ENCODE measurements at places on chromosomes 5 and 9.

DNA sequence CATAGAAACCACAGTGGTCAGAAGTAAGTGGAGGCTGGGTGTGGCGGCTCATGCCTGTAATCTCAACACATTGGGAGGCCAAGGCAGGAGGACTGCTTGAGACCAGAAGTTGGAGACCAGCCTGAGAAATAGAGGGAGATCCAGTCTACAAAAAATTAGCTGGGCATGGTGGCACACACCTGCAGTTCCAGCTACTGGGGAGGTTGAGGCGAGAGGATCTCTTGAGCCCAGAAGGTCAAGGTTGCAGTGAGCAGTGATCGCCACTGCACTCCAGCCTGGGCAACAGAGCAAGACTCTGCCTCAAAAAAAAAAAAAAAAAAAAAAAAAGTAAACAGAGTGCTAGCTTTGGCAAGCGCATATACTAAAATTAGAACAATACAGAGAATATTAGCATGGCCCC, 24.6 kb downstream of the AK8 start:
- DNase-seq, result no peak

DNA sequence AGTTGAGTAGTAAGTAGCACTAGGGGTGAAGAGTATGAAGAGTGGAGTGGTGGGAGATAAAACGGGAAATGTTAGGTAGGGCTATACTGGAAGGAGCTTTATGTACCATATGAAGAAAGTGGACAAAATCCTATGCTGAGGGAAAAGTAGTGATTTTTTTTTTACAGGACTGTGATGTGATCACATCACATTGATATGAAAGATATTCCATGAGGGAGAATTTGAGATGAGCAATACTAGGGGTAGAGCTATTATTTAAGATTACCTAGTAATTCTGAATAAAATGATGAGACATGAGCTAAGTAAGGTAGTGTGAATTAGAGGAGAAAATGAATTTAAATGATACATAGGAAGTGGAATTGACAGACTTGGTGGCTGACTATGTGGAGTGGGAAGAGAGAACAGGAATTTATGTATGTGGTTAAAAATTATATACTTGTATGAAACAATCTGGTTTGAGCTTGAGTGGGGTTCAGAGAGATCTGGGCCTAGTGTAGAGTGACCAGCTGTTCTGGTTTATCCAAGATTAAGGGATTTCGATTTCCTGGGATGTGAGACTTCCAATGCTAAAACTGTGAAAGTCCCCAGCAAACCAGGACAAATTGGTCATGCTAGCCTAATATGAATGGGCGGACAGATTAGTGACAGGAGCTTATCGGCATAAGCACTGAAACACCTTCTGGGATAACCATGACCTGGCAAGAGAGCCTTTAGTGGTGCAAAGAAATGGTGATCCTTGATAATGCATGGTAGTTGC, 29.3 kb upstream of the STOM start:
- no peak for DNase-seq

- DNase-seq, result no peak
These were observed 87.8 kb upstream of the HSPA9 start for GRCh38 chr5:138663009-138663408.

DNA sequence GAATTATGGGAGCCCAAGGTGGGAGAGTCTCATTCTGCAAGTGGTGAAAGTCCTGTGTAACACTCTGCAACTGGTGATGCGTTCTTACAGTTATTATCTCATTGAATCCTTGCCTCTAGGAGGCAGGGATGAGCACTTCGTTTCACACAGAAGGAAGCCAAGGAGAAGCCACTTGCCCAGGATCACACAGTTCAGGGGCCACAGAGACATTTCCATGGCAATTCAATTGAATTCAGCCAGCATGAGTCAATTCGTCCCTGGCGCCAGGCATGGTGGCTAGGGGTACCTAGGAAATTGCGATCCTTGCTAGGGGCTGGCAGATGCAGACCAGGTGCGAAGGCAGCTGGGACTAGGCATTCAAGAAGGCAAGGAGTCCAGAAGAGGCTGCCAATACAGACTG, 26.2 kb downstream of the LHX2 start:
- no peak for DNase-seq

DNA sequence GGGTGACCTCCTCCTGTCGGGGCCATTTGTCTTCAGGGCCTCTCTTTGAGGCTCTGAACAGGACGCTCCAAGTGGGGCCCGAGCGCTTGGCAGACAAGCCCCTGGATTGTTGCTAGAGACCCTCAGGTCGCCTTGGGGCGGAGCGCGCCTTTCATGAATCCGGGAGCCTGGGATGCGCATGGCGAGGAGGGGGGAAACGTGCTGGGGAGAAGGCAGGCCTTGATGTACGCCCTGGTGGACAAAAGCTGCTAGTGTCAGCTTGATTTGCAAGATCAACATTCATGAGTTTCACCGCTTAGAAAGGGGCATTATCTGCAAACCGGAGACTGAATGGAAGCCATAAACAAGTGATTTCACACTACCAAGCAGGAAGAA, 226.3 kb downstream of the SMARCA2 start:
- DNase-seq, result peak; percentile 72

DNA sequence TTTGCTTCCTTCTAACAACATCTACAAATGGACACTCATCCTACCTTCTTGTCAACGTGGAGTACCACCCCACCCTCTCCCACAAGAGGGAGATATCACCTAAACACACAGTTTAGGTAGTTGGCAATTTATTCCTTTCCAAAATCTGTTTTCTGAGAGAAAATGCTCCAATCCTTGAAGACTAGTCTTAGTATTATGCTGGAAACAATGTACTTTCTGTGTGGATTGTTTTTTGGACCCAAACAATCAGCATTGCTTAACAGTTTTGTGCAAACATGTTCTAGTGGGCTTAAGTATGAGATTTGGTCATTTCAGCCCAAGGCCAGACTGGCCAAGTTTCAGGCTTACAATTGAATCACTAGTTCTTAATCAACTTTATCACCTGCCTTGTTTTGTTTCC, 359.1 kb downstream of the ARHGEF28 start:
- DNase-seq, result no peak

DNA sequence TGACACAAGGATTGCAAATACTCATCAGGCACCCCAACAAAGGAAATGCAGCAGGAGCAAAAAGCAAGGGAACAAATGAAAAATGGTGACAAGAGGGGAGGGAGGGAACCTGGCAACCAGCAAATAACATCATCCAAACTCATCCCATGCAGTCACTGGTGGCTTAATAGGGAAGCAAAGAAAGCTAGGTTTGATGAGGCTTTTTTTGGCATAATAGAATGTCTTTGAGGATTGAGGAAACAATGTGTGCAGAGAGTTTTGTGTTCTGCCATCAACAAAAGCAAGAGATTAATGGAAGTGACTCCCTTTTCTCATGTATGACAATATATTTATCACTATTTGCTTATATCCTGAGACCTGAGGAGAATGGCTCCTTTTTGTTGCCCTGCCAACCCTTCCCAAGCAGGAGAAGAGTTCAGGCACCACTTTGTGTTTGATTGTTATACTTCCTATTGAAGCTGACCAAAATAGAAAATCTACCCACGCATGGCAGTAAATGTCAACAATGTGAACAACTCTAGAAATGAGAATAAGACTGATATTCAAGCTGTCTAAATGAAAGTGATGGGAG, 375.7 kb downstream of the CAAP1 start:
- no peak for DNase-seq

GRCh38 chr9:6229619-6230018, 14.0 kb downstream of the IL33 start:
- no peak for DNase-seq

DNA sequence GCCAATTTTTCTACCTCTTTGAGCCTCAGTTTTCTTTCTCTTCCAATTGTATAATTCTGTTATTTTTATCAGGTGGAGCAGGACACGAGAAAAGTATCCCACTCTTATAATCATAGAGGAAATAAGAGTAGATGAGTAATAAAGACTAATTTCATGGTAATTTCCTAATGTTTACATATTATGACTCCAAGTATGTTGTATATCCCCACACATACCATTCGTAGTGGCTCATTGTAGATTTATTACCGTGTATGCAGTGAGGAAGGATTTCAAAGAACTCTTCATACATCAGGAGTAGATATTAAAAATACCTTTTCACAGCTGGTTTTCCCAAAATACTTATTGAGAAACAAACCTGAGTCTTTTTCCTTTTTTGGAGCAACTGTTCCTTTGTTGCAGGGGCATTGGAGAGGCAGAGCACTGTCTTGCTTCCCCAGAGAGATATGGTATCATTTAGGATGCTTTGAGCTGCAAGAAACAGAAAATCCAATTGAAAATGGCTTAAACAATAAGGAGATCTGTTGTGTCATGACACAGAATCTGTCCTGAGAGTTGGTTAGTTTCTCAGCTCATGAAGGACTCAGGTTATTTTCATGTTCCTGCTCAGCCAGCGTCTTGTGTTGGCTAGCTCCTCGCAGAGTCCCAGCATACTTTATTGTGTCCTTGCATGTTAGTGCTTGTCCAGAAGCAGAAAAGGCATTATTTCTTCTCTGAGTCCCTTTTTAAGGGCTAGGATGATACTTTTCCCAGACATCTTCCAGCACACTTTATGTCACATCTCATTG, 291.2 kb downstream of the ARHGAP26 start:
- DNase-seq, result no peak

GRCh38 chr5:159393854-159394274, 63.6 kb upstream of the IL12B start:
- DNase-seq, result no peak

- DNase-seq, result no peak
These were observed 69.3 kb upstream of the EGFLAM start for GRCh38 chr5:38189081-38189504.

DNA sequence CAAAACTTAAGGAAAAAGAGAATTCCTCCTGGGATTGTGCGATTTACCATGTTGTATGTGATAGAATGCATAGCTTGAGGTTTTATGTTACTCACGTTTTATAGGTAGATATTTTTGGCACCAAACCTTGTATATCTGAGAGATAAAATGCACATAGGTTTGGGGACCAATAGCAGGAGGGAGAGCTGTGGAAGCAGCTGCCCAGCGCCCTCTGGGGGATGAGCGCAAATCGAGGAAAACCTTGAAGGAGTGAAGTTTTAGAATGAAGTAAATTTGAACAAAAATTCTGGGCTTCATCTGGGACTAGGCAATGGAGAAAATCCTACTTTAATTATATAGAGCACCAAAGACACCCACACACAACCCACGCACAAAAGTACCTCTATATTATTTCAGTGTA, 197.0 kb downstream of the ADCY2 start:
- DNase-seq, result no peak

DNA sequence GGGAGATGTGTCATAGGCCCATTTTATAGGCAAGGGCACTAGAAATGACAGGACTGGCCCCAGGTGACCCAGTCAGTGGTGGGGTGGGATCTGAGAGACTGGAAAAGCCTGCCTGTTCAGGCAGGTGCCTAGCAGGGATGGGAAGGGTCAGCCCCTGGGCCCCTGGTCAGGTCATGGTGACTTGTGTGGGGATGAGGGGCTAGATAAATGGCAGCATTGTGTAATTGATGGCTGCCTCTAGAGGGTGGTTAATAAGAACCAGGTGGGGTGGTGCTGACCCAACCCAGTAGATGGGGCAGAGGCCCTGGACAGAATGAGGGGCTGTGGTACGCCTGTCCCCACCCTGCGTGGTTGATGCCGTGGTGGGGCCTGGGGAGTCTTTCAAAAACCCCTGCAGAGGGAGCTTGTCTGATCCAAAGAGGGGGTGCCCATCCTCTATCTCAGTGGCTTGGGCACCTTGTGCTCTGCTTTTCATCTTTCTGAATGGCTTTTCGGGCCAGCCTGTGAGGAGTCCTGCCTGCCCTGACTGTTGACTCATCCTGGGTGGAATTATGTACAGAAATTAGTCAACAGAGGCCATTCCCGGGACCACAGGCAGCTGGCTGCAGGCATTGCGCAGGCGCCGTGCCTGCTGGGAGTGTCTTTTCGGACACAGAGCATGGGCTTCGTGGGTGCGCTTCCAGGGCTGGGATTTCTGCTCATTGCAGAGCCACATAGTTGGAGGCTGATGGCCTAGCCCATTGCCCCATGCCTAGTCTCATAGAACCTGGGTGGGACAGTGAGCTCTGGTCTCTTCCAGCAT, 93.6 kb upstream of the PITX1 start:
- DNase-seq, result peak; percentile 75

GRCh38 chr9:83199240-83199639, 136.3 kb upstream of the RASEF start:
- peak; percentile 18 for DNase-seq

GRCh38 chr5:11126844-11127243, 365.8 kb upstream of the DAP start:
- DNase-seq, result no peak

- no peak for DNase-seq
These were observed 760.9 kb upstream of the ACO1 start for GRCh38 chr9:31623511-31623910.

DNA sequence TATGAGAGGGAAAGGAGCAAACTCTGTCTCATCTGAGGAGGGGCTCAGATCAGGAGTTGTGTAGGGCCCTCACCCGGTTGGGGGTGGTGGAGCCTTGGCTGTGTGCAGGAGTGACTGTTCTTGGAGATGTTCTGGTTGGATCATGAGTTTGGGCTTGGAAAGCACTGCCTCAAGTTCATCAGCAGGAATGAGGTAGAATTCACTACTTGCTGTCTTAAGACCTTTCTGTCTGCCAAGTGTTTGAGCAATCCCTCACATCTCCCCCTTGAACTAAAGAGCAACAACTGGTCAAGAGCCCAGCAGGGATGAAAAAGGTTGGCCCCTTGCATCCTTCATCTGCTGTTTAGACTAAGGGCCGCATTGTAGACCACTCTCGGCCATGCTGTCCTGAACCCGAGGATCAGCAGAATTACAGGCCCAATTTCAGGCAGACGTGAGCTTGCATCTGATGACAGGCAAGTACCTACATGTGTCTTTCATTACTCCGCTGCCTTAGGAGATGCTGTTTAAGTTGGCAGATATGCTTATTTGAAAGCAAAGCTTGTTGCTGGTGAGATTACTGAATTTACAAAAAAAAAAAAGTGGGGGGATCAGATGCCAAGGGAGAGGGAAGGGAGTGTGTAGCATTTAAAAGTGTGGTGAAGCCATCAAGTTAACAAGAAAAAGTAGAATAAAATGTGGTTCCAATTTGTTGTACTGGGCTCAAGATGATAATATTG, 36.4 kb downstream of the PIK3R1 start:
- DNase-seq, result peak; percentile 59

Data from AG09309 (cell line).